Muscle of arm (tissue), 14 donors: ENCODE measurements at places on chromosomes 11 and 22.

- no peak for DNase-seq
Observed at GRCh38 chr22:45673482-45674175, 2.0 kb downstream of the ATXN10 start.

GRCh38 chr11:39174196-39174595, 2285.3 kb downstream of the LRRC4C start:
- peak; percentile 74 for DNase-seq

GRCh38 chr11:117420598-117420997, 92.9 kb downstream of the CEP164 start:
- no peak for DNase-seq

GRCh38 chr11:111871693-111872161, 346 bp upstream of the ALG9 start:
- no peak for DNase-seq

GRCh38 chr11:30483056-30483455, 103.1 kb downstream of the MPPED2 start:
- DNase-seq = no peak
